ENCODE measurements at places on chromosomes 1 and 21. TPM values are rescaled to one million over a fixed set of nuclear protein-coding genes. Genes with fewer than 3 reads are reported as not detected.

DNA sequence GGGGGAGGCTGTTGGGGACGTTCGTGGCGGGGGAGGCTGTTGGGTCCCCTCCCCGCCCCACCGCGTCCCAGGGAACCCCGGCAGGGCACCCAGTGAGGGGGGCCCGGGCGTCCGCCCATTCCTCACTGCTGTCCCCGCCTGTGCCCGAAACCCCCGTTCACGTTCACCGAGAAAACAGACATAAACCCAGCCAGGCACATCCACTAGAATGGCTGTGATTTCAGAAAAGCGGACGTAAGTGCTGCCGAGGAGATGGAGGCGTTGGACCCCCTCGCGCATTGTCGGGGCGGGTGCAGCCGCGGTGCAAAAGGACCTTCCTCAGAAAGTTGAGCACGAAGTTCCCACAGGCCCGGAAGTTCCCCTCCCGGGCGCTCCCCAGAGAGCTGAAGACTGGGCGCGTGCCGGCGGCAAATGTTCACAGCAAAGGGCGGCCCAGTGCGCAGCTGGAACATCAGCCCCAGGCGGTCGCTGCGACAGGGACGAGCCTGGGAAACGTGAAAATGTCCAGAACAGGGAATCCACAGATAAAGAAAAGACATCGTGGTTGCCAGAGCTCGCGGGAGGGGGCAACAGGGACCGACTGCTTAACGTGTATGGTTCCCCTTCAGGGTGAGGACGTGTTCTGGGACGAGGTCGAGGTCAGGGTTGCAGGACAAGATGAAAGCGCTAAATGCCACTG is 18.5 kb upstream of the SAMD11 start:
- no peak for DNase-seq

DNA sequence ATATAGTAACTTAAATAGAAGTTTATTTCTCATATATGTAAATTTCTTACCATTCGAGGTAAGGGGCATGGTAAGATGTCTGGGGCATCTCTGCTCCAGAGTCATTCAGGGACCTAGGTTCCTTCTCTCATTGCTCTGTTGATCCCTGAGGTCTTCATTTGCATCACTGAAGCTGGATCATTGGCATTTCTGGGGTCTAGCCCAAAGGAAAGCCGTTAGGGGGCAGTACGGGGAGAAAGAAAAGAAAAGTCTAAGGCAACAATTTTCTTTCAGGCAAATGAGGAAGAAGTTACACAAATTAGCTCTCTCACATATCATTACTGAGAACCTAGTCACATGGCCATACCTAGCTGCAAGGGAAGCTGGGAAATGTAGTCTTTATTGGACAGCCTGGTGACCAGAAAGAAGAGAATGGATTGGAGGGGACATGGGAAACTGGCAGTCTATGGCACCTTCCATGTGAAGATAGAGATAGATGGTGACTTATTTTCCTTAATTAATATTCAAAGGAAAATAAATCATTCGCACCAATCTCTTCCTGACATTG is 10.2 kb upstream of the SUSD4 start:
- no peak for DNase-seq

DNA sequence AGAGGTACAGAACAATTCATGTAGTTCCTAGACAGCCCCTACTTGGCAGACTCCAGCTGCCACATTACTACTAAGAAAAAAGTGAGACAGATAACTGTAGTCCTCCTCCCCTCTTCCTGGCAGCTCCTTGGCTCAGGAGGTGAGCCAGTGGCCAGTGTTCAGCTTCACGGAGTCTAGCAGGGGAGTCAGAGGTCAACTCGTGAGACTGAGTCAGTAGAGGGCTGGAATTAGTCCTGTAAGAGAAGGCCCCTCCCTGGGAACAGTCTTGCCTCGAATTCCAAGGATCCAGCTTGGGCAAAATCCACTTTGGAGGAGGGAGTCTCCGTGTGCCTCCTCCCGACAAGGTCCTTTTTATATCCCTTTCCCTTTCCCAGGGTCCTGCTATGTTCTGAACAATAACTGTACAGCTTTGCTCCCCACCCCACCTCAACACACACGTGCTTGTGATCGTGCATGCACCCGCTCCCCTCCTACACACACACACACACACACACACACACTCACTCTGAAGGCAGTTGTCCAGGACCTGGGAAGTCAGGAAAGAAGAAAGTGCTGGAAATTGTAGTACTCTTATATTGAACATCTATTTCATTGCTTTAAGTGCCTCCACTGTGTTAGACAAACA is 22.5 kb upstream of the SLC27A3 start:
- no peak for DNase-seq

- DNase-seq = no peak
These were observed 58.3 kb upstream of the SDC3 start for GRCh38 chr1:30966690-30967369.

DNA sequence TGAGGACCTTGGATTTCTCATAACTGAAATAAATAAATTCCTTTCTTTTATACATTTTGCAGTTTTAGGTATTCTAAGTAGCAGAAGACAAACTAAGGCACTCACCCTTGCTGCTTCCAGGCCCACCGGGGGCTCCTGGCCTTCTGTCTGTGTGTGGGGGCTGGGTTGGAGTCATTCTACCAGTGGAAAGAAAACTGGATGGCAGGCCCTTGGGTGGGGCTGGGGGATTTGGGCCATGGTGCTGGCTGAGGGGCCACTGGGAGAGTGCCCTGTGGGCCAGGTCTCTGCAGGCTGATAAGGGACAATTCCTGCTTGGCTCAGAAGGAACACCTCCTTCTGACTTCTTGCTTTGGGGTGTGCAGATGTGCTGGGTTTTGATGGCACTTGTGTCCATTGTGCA is 54.0 kb upstream of the CSF3R start:
- DNase-seq = no peak

GRCh38 chr1:204074274-204075138 is 1.6 kb downstream of the SOX13 start:
- no peak for DNase-seq

GRCh38 chr1:181595234-181595633 is 111.9 kb downstream of the CACNA1E start:
- no peak for DNase-seq

DNA sequence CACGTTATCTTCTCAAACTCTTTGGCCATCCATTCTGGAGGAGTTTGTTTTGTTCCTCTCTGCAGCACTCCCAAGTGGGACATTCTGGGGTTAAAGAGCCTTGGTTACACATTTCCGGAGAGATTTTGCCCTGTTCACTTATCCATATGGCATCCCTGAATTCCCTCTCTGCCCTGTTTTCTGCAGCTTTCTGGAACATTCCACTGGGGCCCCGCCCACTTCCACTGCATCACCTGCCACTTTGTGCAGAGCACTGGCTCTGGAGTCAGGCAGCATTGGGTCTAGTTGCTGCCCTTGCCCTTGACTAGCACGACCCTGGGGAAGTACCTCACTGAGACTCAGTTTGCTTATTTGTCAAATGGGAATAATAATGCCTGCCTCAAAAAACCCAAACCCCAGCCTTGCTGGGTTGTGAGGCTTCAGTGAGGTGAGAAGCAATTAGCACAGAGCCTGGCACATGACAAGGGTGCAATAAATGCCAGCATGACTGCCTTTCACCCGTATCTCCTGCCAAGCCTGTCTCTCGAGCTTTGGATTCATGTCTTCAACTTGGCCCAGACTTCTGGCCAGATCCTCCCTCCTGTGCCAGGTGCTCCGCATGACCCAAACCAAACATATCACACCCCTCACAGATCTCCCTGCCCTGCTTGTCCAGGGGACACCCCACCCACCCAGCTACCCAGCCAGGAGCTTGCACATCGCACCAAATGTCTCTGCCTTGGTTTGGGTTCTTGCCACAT is 38.3 kb downstream of the IL6R start:
- no peak for DNase-seq

DNA sequence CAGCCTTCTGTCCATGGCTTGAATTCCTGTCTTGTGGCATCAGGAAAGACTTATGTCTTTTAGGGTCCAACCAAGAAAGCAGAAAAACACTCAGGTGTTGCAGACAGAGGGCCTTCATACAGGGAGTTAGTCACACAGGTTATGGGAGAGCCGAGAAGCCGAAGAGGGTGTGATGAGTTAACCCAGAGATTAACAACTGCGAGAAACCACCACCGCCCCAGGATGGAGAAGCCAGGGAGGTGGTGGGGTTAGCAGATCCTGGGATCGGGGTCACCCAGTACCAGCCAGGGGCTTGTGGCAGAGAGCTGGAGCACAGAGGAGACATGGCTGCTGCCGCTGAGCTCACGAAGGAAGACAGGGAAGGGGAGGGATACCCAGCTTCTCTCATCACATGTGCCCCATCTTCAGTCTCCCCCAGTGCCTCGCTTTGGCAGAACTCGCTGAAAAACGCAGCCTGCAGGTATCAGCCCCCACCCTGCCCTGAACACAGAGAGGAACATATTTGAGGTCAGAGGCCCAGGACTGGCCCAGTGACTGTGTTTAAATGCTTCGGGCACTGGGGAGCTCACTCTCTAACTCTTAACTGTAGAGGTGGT is 58.7 kb downstream of the RUNX3 start:
- no peak for DNase-seq

DNA sequence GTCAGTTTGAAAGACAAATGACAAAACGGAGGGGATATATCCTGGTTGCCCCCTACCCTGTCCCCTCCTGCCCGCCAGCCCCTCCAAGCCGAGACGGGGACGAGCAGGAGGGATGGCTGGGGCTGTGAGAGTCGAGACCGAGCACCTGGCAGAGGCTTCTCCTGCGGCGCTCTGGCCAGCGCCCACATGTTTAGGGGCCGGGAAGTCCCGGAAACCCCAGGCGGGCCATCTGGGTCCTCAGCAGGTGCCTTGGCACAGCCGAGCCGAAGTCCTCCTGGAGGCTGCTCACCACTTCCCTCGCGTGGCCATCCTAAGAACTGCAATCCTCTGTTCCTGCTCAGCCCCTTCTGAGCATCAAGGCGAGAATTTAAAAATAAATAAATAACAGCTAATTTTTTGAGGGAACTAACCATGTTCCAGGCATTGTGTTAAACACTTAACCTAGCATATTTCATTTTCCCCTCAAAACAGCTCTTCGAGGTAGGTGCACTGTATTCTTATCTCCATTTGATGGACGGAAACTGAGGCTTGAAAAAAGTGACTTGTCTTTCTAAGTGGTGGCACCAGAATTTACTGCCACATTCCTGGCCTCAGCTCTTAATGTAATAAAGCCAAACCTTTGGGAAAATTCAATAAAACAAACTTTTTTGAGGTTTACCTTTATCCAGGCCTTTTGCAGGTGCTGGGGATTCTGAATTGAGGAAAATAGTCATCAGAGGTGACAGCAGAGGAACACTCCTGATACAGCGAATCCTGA is 3.5 kb upstream of the RIMS3 start:
- DNase-seq = peak; percentile 67

DNA sequence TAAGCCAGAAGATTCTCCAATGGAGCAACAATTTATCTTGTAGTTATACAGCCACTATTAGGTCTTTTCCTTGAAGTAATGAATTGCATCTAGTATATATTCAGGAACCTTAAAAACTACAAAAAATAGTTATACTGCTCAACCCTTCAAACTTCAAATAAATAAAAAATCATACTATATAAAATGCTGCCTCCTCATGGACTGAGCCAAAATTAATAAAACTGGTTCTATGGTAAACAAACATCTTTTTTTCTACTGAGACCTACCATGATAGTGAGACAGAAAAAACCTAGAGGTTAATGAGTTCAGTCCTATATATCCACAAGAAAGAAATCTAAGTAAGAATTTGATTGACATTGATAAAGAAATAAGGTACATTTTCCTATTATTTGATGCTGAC is 67.7 kb downstream of the GPATCH2 start:
- no peak for DNase-seq

DNA sequence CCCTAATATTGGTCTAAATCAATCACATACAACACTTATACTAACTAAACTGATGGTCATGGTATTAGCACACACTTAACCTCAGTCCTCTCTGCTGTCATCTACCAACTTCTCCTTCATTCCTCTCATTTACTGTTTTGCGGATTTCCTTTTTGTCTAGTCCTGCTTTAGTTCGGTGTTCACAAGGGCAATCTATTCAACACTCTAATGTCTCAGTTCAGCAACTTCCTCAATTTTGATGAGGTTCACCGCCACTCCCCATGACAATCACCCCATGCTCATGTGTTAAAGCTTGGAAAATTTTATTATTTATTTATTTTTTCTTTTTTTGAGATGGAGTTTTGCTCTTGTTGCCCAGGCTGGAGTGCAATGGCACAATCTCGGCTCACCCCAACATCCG is 301.1 kb downstream of the PTPRC start:
- DNase-seq = no peak

GRCh38 chr21:32335601-32336575 is 37.2 kb downstream of the MRAP start:
- no peak for DNase-seq

DNA sequence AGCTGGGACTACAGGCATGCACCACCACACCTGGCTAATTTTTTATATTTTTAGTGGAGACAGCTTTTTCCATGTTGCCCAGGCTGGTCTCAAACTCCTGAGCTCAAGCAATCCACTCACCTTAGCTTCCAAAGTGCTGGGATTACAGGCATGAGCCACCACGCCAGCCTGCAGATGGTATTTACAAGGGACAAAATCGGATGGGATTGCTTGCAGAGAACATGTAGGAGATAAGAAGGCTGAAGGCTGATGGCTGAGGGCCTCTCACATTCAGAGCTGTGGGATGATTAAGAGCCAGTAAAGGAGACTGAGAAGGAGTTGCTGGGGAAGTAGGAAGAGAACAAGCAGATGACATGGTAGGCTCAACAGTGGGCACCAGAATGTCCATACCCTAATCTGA is 24.0 kb upstream of the QSOX1 start:
- no peak for DNase-seq

GRCh38 chr1:110243574-110243973 is 33.5 kb downstream of the KCNC4 start:
- no peak for DNase-seq

DNA sequence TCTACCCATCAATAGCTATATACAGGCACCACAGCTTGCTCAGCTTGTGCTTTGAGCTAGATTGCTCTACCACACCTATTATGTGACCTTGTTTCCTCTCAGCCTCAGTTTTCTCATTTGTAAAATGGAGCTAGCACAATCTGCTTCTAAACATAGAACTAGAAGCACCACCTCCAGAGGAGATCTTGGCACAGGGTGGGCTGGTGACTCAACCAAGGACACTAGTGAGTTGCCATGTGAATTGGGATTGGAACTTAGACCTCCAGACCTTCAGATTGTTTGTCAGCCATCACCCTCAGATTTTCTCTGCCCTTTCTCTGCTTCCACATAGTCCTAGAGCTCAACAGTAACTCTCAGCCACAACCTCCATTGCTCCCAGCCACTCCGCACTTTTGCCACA is 3.0 kb upstream of the MACO1 start:
- no peak for DNase-seq

Gene ANKRD35
- 0.93 TPM for polyA plus RNA-seq

Gene ATP6V0B
- 227 TPM for polyA plus RNA-seq

Gene LCE3E
- polyA plus RNA-seq = not detected

Gene CRYAA
- not detected for polyA plus RNA-seq

Gene SYT14
- not detected for polyA plus RNA-seq

Gene CELA2A
- polyA plus RNA-seq = not detected

Gene AJAP1
- not detected for polyA plus RNA-seq

Gene SLC45A1
- polyA plus RNA-seq = 0.39 TPM

Gene SELP
- 0.66 TPM for polyA plus RNA-seq
